ENCODE measurements at places on chromosomes 12 and 14.
A peak's percentile ranks its signal among the peaks of the same experiment; 100 is the strongest.

DNA sequence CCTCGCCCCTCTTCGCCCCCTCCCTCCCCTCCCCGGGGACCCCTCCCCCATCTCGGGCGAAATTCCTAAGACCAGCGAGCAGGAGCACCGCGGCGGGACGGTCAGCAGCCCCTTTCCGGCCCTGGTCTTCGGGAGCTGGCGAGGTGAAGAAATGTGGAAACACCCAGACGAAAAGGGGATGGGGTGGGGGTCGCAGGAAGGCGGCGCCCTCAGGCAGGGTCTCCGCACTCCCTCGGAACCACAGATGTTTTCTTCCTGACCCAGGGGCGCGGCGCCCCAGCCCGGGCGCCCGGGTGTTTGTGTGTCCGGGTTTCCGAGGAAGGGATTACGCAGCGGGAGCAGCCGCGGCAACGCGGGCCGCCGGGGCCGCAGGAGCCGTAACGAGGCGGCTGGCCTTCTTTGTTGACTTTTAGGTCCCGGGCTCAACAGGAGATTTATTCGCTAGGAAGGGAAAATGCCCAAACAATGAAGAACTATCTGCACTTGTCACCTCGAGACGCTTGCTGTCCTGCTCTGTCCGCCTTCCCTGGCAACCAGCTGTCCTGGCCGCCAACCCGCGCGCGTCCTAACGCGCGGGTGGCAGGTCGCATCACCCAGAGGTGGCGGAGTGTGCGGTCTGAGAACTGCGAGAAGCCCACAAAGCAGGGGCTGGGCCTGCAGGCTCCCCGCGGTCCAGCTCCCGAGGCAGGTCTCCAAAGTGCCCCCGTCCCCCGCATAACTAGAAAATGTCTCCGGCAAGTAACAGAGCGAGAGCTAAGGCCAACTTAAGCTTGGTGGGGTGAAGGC, 7.0 kb downstream of the FOXA1 start:
- peak; percentile 84 for DNase-seq

GRCh38 chr12:52455821-52456220, 3.9 kb upstream of the KRT6B start:
- DNase-seq: no peak

DNA sequence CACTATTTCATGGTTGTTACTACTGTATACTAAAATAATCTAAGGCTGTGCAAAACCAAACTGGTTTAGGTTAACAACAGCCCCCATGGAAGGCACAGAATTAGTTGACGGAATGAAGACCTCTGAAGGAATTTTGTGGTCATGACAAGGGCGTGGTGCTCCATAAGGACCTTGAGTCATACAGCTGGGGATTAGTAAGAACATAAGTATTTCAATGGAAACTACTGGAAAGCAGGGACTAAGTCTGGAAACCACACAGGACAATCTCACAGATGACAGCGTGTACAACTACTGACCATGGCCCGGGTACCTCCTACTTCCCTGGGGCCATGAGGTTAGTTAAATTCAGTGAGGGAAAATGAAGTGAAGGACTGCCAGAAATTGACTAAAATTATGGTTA, 98.5 kb upstream of the PLEKHA5 start:
- DNase-seq: no peak

GRCh38 chr12:76878099-76878898, 520 bp downstream of the CSRP2 start:
- DNase-seq: peak; percentile 85

GRCh38 chr12:18432206-18432605, 170.9 kb downstream of the PIK3C2G start:
- no peak for DNase-seq

All from NCI-H1417 (cell line).